ENCODE measurements at places on chromosomes 1 and 21. TPM values are rescaled to one million over a fixed set of nuclear protein-coding genes. Genes with fewer than 3 reads are reported as not detected.
A peak's percentile ranks its signal among the peaks of the same experiment; 100 is the strongest.

- DNase-seq, result no peak
- H3K4me1 ChIP-seq, result no peaks in the 10 kb centered on the region
- no peaks in the 10 kb centered on the region for H3K27me3 ChIP-seq
Observed at GRCh38 chr1:92990828-92991227, 29.6 kb upstream of the DIPK1A start.

DNA sequence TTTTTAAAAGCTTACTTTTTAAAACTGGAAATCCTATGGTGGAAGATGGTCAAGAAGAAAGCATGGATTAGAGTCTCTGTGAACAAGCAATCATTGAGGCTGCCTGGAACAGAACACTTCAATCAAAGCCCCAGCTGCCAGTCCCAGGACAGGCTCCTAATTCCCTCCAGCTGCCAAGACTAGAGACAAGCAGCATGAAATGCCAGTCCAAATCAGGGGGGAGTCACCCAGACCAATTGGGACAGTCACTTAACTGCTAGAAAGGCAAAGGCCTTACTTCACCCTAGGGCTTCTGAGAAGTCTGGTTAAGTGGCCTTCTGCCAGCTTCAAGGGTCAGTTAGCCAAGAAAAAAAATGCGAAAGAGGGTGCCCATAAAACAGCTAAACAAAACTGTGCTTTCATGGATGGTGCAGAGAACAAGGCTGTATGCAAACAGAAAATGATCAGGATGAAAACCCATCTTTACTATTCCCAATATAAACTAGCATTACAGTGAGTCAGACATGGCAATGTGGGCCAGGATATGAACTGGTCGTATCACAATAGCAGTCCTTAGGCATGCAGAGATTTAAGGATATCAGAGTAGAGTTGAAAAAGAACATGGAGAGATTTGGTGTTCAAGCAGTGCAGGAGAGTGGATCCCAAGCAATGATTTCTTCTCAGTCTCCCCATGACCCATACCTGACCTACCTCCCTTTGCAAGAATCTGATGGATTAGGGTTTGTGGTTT lies 31.0 kb upstream of the MAN1A2 start:
- H3K36me3 ChIP-seq, result no peaks in the 10 kb centered on the region
- peaks cover 2% of the 10 kb centered on the region for H3K27me3 ChIP-seq

DNA sequence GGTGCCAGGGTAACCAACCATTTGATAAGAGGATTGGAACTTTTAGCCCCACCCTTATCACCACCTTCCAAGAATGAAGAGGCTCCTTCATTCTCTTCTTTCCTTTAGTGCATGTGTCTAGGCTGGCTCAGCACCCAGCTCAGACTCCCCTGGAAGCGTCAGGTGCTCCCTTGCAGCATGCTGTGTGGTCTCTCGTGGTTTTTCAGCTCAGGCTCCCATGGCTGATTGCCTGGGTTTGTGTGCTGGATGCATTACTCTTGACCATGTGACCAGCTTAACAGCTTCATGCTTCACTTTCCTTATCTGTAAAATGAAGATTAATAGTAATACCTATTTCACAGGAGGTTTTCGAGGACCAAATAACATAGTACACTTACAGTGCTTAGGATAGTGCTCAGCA lies 198.4 kb downstream of the HHAT start:
- DNase-seq, result no peak
- H3K27ac ChIP-seq, result no peak overlapping the region
- no peak overlapping the region for H3K4me3 ChIP-seq
- no peaks in the 10 kb centered on the region for H3K27me3 ChIP-seq

GRCh38 chr1:67771749-67772148 lies 61.5 kb downstream of the GNG12 start:
- H3K4me1 ChIP-seq, result peaks cover 34% of the 10 kb centered on the region
- no peaks in the 10 kb centered on the region for H3K27me3 ChIP-seq
- peak; percentile 10 for DNase-seq

GRCh38 chr1:51969038-51969705 lies 21.3 kb downstream of the RAB3B start:
- no peak overlapping the region for H3K4me3 ChIP-seq
- H3K27ac ChIP-seq, result no peak overlapping the region
- DNase-seq, result no peak

The ADAM30 gene
- not detected for total RNA-seq

Data from endothelial cell of umbilical vein (primary cell).